ENCODE measurements at places on chromosomes 16 and 17. TPM values are rescaled to one million over a fixed set of nuclear protein-coding genes. Genes with fewer than 3 reads are reported as not detected.

- no peaks in the 10 kb centered on the region for H3K36me3 ChIP-seq
- H3K27ac ChIP-seq: no peak overlapping the region
- no peaks in the 10 kb centered on the region for H3K4me1 ChIP-seq
- H3K27me3 ChIP-seq: no peaks in the 10 kb centered on the region
Measured at GRCh38 chr17:80811181-80812105, 180.2 kb upstream of the CHMP6 start.

DNA sequence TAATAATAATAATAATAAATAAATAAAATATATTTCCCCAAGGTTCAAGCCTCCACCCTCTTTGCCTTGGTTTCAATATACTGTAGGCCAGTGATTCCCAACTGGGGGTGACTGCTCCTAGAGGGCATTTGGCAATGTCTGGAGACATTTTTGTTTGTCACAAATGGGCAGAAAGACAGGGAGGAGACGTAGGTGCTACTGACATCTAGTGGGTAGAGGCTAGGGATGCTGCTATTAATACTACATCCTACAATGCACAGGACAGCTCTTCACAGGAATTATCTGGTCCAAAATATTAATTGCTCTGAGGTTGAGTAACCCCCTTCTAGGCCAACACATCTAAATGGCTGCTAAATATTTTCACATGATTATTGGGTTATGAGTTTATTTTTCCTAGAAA, 12.8 kb upstream of the PRR14 start:
- H3K4me1 ChIP-seq: no peaks in the 10 kb centered on the region
- no peak overlapping the region for H3K27ac ChIP-seq
- no peaks in the 10 kb centered on the region for H3K36me3 ChIP-seq
- no peak for DNase-seq
- H3K27me3 ChIP-seq: no peaks in the 10 kb centered on the region

DNA sequence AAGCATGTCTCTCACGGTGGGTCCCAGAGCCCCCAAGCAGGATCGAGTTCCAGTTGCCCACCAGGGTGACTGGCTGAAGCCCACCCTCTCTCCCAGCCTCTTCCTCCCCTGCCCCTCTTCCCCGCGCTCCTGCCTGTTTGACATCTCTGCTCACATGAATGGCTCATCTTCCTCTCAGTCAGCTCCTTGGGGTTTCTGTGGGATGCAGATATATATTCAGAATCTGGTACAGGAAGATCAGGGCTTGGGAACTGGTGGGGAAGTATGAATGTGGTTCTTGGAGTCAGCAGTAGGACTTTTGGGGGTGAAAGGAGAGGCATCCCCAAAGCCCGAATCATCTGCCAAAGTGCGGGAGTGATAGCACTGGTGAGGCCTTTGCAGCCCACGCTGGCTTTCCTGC, 158.9 kb upstream of the CIBAR2 start:
- H3K27ac ChIP-seq: no peak overlapping the region
- H3K36me3 ChIP-seq: no peaks in the 10 kb centered on the region
- H3K4me1 ChIP-seq: no peaks in the 10 kb centered on the region
- H3K4me3 ChIP-seq: no peak overlapping the region
- no peak for DNase-seq

DNA sequence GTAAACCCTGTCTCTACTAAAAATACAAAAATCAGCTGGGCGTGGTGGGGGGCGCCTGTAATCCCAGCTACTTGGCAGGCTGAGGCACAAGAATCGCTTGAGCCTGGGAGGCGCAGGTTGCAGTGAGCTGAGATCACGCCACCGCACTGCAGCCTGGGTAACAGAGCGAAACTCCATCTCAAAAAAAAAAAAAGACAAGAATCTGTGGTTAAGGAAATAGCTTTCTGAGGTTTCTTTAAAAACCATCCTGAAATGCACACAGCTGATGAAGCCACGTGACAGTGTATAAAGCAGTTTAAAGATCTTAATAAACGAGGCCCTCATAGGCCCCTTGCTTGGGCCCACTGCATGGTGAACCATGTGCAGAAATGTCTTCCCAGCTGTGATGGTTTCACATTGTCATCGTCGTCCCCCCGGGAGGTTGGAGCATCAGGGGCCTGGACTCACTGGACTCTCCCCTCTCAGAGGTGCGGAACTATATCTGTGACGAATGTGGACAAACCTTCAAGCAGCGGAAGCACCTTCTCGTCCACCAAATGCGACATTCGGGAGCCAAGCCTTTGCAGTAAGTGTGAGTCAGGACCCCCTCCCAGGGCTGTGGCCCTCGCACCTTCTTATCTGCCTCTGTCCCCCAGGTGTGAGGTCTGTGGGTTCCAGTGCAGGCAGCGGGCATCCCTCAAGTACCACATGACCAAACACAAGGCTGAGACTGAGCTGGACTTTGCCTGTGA, 16.2 kb downstream of the ZNF276 start:
- H3K27me3 ChIP-seq: no peaks in the 10 kb centered on the region
- H3K36me3 ChIP-seq: peaks cover 35% of the 10 kb centered on the region
- H3K4me1 ChIP-seq: no peaks in the 10 kb centered on the region
- H3K4me3 ChIP-seq: no peak overlapping the region

- no peak for DNase-seq
- H3K4me1 ChIP-seq: no peaks in the 10 kb centered on the region
- H3K27me3 ChIP-seq: no peaks in the 10 kb centered on the region
- H3K27ac ChIP-seq: no peak overlapping the region
- no peaks in the 10 kb centered on the region for H3K36me3 ChIP-seq
Measured at GRCh38 chr17:37848690-37849616, 75.3 kb upstream of the TBC1D3K start.

ZNF423 gene
- total RNA-seq: 4.7 TPM

Data from colonic mucosa (tissue), 4 donors.